ENCODE measurements at places on chromosomes 13 and 19. TPM values are rescaled to one million over a fixed set of nuclear protein-coding genes. Genes with fewer than 3 reads are reported as not detected.

Gene TPP2
- total RNA-seq, result 38.1 TPM

Gene POU4F1
- total RNA-seq, result not detected

Gene RPS19
- total RNA-seq, result 1,504 TPM

Gene CLEC17A
- total RNA-seq, result 0.15 TPM

Gene TMEM238
- total RNA-seq, result 83.4 TPM

Gene IGFL2
- total RNA-seq, result not detected

Gene C1QTNF9
- total RNA-seq, result 0.45 TPM

Gene ONECUT3
- total RNA-seq, result not detected

Gene ATP4B
- total RNA-seq, result not detected

Gene CHAF1A
- 10.0 TPM for total RNA-seq

Gene PIN1
- total RNA-seq, result 48.2 TPM

Data from left colon (tissue), 2 donors.